Hepatocyte (in vitro differentiated cells): ENCODE measurements at places on chromosomes 13 and 19. TPM values are rescaled to one million over a fixed set of nuclear protein-coding genes. Genes with fewer than 3 reads are reported as not detected.

DNA sequence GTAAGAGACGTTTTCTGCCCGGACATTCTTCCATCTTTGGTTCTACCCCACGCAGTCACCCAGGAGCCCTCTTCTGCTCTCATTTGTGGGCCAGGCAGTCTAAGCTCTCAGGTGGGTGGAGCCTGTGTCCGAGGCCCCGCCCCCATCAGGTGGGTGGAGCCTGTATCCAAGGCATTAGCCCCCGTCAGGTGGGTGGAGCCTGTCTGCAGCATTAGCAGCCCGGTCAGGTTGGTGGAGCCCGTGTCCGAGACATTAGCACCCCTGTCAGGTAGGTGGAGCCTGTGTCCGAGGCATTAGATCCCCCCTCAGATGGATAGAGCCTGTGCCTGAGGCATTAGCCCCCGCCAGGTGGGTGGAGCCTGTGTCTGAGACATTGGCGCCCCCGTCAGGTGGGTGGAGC lies 45.5 kb upstream of the C13orf46 start:
- DNase-seq: no peak

The CASP14 gene
- polyA plus RNA-seq: not detected in 2 replicates

GRCh38 chr19:7981199-7981598 lies 24.2 kb downstream of the ELAVL1 start:
- DNase-seq: no peak

The GFY gene
- polyA plus RNA-seq: not detected in 2 replicates

The ZNF415 gene
- polyA plus RNA-seq: 7.4 and 15.2 TPM in 2 replicates

DNA sequence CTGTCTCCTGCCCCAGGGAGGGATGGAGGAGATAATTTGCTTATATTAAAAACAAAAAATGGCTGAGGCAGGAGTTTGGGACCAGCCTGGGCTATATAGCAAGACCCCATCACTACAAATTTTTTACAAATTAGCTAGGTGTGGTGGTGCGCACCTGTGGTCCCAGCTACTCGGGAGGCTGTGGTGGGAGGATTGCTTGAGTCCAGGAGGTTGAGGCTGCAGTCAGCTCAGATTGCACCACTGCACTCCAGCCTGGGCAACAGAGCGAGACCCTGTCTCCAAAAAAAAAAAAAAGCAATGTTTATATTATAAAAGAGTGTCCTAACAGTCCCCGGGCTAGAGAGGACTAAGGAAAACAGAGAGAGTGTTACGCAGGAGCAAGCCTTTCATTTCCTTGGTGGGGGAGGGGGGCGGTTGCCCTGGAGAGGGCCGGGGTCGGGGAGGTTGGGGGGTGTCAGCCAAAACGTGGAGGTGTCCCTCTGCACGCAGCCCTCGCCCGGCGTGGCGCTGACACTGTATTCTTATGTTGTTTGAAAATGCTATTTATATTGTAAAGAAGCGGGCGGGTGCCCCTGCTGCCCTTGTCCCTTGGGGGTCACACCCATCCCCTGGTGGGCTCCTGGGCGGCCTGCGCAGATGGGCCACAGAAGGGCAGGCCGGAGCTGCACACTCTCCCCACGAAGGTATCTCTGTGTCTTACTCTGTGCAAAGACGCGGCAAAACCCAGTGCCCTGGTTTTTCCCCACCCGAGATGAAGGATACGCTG lies 184.0 kb downstream of the KDM4B start:
- no peak for DNase-seq

DNA sequence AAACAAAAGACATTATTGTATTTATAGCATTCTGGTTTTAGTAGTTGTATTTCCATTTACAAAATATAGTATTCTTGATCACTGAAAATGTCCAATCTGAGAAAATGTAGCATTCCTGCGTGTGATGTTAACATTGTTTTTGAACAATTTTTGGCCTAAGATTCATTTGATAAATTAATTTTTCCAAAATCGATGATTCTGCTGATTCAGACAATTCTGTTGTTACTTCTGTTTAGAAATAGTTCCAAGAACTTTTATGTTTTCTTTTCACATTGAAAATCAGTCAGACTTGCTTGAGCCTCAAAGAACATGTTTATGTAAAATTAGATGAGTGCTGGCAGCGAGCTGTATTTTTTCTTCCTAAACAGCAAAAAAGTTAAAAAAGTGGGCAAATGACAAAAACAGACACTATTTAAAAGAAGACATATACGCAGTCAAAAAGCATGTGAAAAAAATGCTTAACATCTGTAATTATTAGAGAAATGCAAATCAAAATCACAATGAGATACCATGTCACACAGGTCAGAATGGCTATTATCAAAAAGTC lies 804.5 kb upstream of the MIR17HG start:
- no peak for DNase-seq

- no peak for DNase-seq
Observed at GRCh38 chr13:79267560-79267959, 138.5 kb downstream of the RBM26 start.

The TJP3 gene
- 49.2 and 56.9 TPM in 2 replicates for polyA plus RNA-seq

GRCh38 chr13:109651854-109652253 lies 134.5 kb downstream of the IRS2 start:
- DNase-seq: no peak

The COL4A2 gene
- 220 and 221 TPM in 2 replicates for polyA plus RNA-seq

- no peak for DNase-seq
Observed at GRCh38 chr13:99078017-99078771, 100.3 kb upstream of the DOCK9 start.

DNA sequence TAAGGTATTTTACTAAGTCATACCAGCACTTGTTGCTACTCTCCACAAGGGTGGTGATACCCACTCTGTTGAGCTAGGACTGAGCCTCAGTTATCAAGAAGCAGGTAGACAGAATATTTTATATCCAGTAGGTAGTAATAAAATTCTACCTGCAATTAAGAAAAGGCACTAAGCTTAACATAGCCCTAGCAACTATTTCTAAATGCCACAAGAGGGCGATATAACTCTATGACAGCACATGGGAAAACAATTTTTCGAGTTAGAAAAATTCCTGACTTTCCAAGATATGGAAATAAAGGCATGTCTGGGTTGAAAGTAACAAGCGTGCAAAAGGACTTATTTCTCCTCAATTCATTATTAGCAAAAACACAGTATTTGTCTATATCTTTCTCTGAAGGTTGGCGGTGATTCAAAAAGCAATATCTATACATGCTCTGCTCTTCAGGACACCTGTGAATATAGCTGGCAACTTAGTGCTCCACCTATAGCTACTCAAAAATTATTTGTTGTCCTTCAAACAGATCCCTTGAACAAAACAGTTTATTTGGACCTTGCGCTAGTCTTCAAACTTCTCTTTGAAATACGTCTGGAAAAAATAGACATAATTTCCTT lies 14.7 kb downstream of the CCDC169 start:
- peak; percentile 66 for DNase-seq

- no peak for DNase-seq
Observed at GRCh38 chr13:37382146-37382545, 216.4 kb downstream of the POSTN start.

The DNAJC15 gene
- 10.6 and 12.4 TPM in 2 replicates for polyA plus RNA-seq

The ZFR2 gene
- 1.7 and 3.3 TPM in 2 replicates for polyA plus RNA-seq

- no peak for DNase-seq
Observed at GRCh38 chr13:113192902-113193301, 15.6 kb downstream of the PCID2 start.

DNA sequence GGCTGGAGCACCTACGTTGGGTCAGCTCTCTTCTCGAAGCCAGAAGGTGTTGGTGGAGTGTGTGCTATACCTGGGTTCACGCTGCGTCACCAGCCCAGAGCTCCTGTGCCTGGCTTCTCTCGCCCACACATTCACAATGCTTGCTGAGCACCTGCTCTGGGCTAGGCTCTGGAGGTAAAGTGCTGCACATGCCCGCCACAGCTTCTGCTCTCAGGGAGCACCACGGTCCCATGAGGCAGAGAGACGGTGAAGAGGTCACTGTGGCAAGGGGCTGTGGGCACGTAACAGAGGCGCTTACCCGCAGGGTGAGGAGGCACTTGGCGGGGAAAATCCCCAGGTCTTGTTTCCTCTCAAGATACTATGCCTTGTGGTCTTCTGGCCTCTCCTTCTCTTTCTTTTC lies 174.2 kb downstream of the TEX29 start:
- no peak for DNase-seq

- DNase-seq: no peak
Observed at GRCh38 chr13:109366525-109366924, 419.9 kb downstream of the IRS2 start.

- DNase-seq: no peak
Observed at GRCh38 chr19:45254044-45254531, 3.0 kb downstream of the MARK4 start.

DNA sequence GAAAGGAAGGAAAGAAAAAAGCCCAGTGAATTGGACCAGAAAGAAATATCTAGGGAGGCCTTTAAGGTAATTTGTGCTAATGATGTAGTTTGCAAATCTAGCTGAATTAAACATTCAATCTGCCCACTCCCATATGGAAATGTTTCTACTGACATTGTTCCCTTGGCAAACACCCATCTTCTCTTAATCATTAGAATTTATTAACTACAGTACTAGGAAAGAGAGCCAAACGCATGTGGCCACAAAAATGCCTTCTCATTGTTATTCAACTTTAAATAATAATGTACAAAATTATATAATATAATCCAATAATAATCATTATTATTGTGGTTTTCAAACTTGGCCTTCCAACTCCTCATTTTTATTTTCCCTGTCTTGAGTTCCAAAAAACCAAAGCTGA lies 234.7 kb downstream of the NHLRC3 start:
- DNase-seq: no peak

- DNase-seq: no peak
Observed at GRCh38 chr19:7540761-7541474, 5.4 kb downstream of the PNPLA6 start.

DNA sequence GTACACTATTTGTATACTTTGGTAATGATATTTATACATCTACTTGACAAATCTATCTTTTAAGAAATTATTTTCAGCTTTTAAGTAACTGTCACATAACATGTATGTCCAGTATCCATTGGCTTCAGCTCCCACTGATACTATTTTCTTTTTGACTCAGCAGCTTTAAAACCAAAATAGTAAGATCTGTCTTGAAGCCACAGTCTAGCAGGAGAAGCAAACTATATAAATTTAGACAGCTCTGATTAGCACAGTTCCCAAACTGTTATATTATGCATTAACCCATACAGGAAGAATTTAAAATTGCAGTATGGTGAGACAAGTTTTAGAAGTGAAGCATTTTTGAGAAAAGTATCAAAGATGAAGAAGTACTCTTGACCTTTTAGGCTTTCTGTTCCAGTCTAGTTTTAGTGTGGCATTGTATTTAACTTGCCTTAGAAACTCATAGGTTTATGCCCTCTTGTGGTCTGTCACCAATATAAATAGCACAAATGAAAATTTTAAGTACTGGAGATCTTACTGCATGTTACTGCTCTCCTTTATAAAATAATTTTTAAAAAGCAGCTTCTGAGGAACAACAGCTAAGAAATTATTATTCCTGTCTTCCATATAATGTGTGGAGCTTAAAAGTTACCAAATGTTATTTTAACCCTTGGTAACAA lies 24.7 kb downstream of the URI1 start:
- no peak for DNase-seq

The UPK1A gene
- polyA plus RNA-seq: 19.6 and 27.5 TPM in 2 replicates

The ATP12A gene
- polyA plus RNA-seq: 0.31 TPM in 1 of 2 replicates, not detected in the other

GRCh38 chr19:29697523-29698261 lies 17.4 kb downstream of the C19orf12 start:
- no peak for DNase-seq

GRCh38 chr13:93966267-93966936 lies 513.1 kb downstream of the DCT start:
- no peak for DNase-seq

DNA sequence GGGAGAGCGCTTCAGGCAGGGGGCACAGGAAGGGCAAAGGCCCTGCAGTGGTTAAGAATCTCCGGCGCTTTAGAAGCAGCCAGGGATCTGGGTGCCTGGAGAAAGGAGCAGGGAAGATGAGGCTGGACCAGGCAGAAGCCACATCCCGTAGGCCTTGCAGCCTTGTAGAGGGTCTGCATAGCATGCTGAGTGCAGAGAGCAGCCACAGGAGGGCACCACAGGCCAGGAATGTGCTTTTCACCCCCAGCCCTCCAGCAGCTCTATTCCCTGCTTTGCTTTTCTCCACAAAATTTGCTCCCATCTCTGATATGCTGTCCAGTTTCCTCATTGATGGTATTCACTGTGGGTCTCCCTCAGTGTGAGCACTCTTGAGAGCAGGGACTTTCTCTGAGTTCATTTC lies 5.7 kb downstream of the WDR62 start:
- peak; percentile 67 for DNase-seq
